ENCODE measurements at places on chromosomes 5 and 9.

DNA sequence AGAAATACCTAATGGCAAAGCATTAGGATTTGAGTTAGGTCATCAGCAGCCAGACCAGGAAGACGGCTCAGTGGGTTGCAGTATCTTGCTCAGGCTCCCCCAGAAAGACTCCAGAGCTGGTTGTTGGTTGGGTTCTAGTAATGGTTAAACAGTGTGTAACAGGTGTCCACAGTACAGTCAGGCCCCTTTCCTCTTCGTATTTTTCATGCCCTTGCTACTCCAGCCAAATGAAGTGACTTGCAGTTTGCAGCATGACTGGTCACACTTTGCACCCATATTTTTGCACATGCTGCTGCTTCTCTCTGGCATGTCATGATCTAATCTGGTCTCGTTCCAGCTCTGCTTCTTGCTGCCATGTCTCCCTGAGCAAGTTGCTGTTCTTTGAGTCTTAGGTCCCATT, 60.6 kb upstream of the TRPC7 start:
- DNase-seq, result no peak

- no peak for DNase-seq
Observed at GRCh38 chr5:55205001-55205400, 22.1 kb downstream of the MCIDAS start.

- DNase-seq, result no peak
Observed at GRCh38 chr5:84332106-84332505, 52.6 kb downstream of the EDIL3 start.

DNA sequence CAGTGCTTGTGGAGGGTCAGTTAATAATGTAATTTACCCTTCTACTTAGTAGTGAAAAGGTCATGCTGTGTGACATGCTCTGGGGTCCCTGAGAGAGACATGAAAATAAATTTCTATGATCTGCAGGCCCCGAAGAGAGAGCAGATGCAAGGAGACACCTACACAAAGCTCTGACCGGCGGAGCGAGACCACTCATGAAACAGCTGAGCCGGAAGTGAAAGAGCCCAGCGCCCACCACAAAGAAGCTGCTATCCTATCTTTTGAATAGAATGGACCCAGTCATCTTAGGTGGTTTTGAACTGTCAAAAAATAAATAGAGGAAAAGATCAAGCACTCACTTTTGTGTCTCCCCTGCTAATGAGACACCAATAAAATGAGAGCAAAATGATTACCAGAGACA, 190.0 kb downstream of the MED10 start:
- no peak for DNase-seq

GRCh38 chr5:60788863-60789513, 55.1 kb downstream of the ELOVL7 start:
- no peak for DNase-seq

GRCh38 chr9:133731876-133732638, 6.1 kb downstream of the SARDH start:
- DNase-seq, result no peak

- no peak for DNase-seq
Observed at GRCh38 chr9:7117676-7118561, 360.1 kb downstream of the KDM4C start.

DNA sequence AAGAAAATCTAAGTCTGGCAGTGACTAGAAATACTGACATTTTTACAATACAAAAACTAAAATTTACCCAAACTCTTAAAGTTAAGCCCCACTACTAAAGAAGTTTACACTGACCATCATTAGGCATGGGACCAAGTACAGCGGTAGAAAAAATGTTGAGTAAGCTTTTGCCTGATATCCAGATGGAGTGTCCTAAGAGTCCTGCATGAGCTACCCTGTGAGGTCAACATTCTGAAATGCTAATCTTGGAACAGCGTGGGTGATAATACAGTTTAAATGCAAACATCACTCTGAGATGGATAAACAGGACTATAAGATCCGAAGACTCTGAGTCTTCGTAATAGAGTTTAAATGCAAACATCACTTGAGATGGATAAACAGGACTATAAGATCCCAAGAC, 189.7 kb downstream of the DCP2 start:
- no peak for DNase-seq

- DNase-seq, result peak; percentile 73
Observed at GRCh38 chr9:71349218-71349617, 227.8 kb upstream of the TRPM3 start.

DNA sequence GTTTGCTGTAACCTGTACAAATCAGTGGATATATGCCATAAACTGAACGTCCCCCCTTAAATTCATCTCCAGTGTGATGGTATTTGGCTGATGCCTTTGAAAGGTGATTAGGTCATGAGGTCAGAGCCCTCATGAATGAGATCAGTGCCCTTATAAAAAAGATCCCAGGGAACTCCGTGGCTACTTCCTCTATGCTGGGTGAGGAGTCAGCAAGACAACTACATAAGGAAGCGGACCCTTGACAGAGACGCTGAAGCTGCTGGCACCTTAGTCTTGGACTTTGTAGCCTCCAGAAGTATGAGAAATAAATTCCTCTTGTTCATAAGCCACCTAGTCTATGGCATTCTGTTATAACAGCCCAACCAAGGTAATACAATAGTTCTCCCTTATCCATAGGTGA, 215.1 kb upstream of the ZNF608 start:
- DNase-seq, result no peak

DNA sequence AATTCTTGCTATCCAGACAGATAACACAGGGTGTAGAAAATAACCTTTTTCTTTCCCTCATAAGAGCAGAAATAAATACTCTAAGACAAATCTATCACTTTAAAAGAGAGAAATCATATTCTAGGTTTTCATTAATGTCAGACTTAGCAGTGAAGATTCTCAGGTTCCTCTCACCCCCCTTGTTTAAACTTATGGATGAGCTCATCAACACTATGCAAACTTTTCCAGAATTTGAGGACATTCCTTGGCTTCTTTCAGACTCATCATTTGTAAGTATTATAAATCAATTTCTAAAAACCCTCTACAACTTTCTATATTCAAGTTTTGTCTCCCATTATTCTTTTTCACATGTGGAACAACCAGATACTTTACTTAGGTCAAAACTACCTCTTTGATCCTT, 374.9 kb upstream of the TRPC7 start:
- no peak for DNase-seq

GRCh38 chr5:124706051-124706450, 40.4 kb downstream of the ZNF608 start:
- no peak for DNase-seq

DNA sequence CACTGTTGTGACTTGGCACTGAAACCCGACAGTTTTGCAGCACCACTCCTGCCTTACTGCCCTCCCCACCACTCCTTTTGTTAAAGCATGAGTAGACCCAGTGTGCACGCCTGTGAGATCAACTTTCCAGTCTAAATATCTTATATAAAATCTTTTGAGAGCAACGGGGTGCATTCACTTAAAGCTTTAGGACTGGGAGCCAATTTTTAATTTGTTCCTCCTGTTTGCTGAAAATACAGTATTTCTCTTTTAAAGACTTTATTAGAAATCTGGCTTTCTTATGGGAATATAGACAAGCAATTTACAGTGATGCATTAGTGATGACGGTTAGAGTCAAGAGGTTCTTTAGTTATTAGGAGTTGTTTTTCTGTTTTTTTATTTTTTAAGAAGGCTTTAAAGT, 397.5 kb downstream of the TMEM167A start:
- no peak for DNase-seq

- DNase-seq, result no peak
Observed at GRCh38 chr5:159667286-159667685, 249.0 kb upstream of the ADRA1B start.

DNA sequence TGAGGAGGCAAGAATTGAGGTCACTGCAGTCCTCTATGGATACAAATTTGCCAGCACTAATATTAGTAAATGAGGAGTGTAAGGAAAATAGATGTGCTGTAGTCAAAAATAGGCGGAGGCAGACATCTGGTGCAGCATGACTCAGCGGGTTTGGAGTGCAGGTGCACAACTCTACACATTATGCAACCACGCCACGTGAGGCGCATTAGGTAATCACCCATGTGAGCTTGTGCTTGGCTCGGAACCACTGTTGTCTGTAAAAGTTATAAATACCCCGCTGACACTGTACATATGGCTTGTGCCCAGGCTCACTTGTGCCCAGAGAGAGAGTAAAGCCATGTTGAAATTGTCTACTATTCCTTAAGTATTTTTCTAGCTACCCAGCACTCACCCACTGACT, 623.5 kb upstream of the NUDT12 start:
- DNase-seq, result no peak

GRCh38 chr5:173712609-173713175, 96.2 kb upstream of the BOD1 start:
- DNase-seq, result no peak

All from amniotic stem cell (primary cell).